ENCODE measurements at places on chromosomes 3 and 15.

DNA sequence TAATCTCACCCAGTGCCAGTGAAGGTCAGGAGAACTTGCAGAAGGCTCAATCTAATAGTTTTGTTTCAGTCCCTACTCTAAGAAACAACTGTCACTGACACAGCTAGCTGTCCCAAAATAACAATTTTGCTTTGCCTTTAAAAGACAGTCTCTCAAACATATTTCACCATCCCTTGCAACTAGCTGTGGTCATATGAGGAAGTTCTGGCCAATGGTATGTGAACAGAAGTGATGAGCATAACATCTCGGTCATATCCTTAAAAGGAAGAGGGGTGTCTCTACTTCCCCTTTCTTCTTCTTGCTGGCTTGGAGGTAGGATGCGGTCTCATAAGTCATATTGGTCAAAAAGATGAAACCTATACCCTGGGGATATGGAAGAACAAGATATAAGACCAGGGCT, 198.1 kb downstream of the NEK10 start:
- DNase-seq, result no peak

DNA sequence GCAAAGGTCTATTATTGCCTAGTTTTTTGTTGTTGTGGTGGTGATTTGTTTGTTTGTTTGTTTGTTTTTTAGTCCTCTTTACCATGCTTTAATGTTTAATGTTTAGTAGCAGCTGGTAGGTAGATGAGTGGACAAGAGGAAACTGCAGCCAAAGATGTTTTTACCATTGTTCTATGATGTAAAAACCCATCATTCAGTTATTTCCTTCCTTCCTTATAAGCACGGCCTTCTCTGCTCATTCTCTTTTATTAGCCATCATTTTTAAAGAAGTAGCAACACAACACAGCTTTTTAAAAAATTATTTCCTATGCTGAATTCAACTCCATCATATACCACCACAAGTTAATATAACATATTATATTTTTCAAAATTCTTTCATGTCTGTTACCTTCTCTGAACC, 58.5 kb upstream of the BOC start:
- no peak for DNase-seq

GRCh38 chr15:74156678-74157411, 16.7 kb upstream of the ISLR start:
- DNase-seq, result no peak

- DNase-seq, result no peak
These were observed 11.0 kb upstream of the TSC22D2 start for GRCh38 chr3:150396956-150397550.

- no peak for DNase-seq
These were observed 94.1 kb upstream of the ATP2B2 start for GRCh38 chr3:10599444-10599843.

GRCh38 chr3:184315871-184316661, 1.7 kb downstream of the EIF4G1 start:
- DNase-seq, result no peak

- DNase-seq, result no peak
These were observed 398.7 kb downstream of the FEZF2 start for GRCh38 chr3:61974662-61975061.

DNA sequence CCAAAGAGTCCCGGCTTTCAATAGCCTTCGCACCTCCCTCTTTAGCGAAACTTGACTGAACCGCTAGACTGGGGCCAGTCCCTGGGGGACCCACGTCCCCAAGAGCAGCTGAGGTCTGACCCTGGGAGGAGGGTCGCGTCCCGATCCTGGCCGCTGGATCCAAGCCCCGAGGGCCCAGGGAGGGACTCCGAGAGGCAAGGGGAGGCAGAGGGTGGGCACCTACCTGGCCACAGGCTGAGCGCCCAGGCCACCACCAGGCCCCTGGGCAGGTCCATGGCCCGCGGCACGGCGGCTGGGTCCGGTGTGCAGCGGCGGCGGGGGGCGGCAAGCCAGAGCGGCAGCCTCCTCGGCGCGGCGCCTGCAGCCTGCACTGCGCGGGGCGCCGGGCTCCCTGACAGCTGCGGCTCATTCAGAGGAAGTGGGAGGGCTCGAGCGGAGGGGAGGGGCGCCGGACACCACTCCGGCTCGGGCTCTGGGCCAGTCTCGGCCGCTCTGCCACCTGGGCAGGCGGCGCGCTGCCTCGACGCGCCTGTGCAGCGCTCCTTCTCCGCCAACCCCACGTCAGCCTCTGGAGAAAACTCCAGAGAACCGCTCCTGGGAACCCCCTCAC, at the start of gene ITGA11:
TSS of gene ITGA11 (minus strand) at position 372 of the 610 bp plus-strand sequence. CDS start at position 275, 97 bp downstream.
- peak; percentile 65 for DNase-seq

DNA sequence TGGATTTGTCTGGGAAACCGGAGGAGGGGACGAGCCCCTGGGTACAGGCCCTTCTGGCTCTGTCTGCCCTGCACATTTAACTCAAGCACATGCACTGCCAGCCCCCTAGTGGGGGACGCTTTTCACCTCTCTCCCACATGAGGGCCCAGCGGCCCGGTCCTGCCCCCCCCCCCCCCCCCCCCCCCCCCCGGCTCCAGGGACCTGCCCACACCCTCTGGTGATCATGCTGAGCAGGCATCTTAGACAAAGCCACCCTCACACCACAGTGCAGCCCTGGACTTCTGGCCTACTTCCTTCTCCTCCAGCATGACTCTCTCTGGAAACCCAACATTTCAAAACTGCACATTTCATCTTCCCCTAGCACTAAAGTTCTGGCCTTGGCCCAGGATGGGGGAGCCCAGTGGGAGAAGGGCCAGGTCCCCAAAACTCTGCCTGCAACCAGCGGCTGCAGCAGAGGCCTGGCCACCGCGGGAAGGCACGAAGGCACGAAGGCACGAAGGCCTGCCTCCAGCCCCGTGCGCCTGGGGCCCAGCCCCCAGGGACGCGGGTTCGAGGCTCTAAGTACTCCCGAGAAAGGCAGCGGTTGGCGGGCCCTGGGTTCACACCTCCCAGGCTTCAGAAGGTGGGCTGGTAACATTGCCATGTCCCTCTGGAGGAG, 14.1 kb downstream of the KLF15 start:
- DNase-seq, result peak; percentile 14

DNA sequence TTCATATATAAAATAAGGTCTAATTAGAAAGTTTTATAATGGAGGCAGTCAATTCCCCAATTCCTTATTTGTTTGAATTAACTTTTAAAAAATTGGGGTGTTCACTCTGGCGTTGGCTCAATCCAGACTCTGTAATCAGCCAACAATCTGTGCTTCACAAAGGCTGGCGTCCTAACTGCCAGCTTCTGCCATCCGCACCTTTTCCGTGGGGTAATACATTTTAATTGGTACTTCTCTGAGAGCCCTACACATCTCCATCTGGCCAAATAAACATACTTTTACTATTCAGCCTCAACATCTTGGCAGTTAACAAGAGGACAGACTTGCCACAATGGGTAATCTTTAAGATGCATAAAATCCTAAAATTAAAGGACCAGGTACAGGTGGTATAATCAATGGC, 125.2 kb upstream of the CCNL1 start:
- DNase-seq, result no peak

GRCh38 chr3:118108769-118109168, 925.9 kb downstream of the IGSF11 start:
- no peak for DNase-seq

DNA sequence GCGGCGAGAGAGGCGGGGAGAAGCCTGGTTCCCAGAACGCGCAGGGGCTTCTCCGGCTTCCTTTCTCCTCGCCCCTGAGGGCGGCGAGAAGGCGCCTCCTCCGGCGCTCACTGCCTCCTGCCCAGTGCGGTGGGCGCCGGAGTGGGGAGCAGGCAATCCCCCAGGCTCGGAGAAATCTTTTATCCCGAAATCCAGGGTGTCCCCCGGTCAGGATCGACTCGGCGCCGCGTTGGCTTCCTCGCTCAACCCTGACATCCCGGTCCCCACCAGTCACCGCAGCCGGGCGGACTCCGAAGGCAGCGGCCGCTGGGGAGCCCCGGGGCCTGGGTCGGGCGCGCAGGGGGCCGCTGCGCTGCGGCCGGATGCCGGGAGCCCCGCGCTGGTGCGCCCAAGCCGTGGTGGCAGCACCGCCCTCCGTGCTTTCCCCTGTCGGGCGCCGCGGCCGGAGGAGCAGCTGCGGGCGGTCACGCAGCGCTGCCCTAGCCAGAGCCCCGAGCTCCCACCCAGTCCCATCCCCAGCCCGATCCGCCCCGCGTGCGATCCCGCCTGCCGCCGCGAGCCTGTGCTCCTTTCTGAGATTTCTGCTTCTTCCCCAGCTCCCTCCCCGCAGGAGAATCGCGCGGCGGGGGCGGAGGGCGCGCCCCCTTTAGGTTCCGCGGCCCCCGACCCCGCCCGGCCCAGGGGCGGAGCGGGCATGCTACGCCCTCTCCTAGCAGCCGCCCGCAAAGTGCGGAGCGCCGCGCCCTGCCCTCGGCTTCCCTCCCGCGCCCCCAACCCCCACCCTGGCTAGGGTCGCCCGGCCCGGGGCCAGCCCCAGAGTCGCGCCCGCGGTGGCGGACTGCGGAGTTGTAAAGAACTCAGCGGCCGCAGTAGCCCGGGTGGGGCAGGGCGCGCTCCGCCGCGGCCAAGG, 683 bp upstream of the CACNA2D3 start:
- DNase-seq, result no peak

GRCh38 chr15:70791259-70791658, 27.9 kb upstream of the UACA start:
- no peak for DNase-seq

DNA sequence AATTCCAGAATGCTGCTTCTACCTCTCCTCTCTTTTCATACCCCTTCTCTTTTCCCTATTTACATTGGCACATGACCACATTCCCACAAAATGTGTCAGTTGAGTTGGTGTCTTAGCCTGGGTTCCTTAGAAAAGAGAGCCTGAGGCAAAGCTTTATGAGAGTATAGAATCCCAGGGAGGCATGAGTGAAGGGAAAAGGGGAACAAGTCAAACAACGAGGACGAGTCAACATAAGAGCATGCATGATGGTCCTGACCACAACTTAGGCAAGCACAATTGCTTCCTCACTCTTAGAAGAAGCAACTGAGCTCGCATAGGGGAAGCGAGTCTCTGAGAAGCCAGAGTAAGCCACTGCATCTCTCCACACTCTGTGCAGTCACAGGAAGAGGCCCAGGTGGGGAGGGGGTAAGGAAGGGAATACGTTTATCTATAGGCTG, 15.4 kb upstream of the ZNF774 start:
- no peak for DNase-seq

- DNase-seq, result no peak
These were observed 27.7 kb upstream of the SLC4A7 start for GRCh38 chr3:27511724-27512422.

GRCh38 chr3:195856410-195857084, 44.8 kb upstream of the MUC4 start:
- no peak for DNase-seq

GRCh38 chr3:15795651-15796308, 2.0 kb downstream of the ANKRD28 start:
- DNase-seq, result no peak

- DNase-seq, result no peak
These were observed 92.6 kb downstream of the FHIT start for GRCh38 chr3:61158667-61159066.

GRCh38 chr15:91694831-91695210, 158.7 kb upstream of the SLCO3A1 start:
- no peak for DNase-seq

DNA sequence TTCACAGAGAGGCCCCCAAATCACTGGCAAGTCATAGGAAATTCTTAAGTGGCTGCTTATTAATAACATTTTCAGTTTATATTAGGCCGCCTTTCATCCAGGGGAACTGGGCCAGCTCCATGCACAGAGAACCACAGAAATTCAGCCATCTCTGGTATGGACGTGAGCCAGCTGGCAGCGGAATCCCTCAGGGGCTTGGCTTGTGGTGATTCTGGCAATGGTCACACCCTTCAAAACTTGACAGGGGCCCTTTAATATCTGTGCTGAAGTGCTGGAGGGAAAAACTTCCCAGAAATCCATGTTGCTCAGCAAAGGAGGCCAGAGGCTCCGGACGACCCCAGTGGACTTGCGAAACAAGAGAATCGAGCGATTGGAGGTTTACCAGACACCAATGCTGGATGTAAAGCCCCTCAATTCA, 11.3 kb downstream of the PRICKLE2 start:
- no peak for DNase-seq

DNA sequence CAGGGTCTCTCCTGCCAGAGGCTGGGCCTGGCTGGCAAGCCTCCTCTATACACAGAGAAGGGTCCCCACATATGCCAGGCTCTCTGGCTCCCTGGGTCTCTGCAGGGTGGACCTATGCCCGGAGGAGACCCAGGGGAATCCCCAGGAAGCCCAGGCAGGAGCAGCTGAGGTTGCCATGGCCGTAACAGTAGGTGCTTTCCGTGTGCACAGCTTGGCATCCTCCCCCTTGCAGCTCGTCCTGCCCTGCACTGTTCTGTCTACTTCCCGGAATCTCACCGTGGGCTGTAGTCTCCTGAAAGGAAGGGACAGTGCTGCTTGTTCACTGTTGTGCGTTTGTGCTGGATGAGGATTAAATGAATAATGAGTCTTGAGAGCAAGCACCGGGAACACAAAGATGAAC, 47.8 kb downstream of the DAPK2 start:
- no peak for DNase-seq

DNA sequence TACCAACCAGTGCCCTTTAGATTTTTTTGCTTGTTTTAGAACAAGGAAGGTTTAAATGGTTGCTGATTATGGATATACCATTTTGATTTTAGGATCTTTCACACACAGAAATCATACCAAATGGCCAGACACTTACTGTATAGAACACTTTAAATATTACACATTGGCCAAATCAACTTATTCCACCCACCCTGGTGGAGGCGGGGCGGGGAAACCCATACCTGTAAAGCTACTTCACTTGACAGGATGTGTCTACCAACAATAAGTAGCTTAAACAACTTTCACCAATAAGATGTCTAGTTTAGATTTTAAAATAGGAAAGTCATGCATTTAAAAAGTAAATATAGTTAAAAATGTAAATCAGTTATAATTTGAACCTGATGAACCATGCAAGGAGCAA, 17.0 kb upstream of the SFMBT1 start:
- DNase-seq, result no peak

DNA sequence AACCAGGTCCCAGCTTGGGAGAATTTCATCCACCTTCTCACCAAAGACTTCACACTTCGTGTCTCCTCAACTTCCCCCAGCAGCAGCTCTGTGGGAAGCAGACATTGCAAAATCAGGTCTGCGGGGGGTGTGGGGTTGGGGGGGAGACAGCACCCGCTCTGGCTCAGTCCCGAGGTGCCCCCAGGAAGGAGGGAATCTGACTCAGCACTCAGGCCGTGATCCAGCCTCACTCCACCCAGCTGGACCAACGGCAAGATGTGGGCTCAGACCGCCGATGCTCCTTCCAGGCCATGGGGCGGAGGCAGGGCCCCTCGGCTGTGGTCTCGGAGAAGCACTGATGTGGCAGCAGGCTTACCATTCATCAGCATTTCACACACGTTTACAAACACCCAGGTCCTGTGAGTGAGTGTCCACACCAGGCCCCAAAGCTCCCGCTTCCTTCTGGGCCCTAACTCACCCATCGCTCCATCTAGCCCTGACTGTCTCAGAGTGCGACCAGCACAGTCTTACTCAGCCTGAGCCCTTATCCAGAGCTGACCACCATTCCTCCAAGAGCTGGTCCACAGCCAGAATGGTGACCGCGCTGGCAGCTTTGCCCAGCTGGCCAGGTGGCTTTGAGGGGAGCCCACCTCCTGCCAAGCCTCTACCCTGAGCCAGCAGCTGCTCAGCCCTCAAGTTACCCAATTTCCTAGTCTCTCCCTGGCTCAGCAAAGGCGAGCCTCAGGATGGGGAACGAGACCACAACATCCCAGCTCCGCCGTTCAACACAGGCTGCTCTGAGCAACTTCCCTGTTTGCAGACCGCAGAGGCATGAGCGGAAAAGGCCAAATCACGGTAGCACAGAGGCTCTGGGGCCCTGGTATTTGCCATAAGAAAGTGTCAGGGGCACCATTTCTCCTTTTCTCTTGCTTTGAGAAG, 3.3 kb downstream of the STAB1 start:
- no peak for DNase-seq

GRCh38 chr3:16559653-16560365, 45.4 kb downstream of the DAZL start:
- DNase-seq, result no peak

Measured in renal pelvis (tissue), 12 donors.